Subcutaneous adipose tissue (tissue), 4 donors: ENCODE measurements at places on chromosomes 16 and 17. TPM values are rescaled to one million over a fixed set of nuclear protein-coding genes. Genes with fewer than 3 reads are reported as not detected.

Gene CD300E
- 1.1 TPM for total RNA-seq

Gene TMEM101
- 13.5 TPM for total RNA-seq

Gene HS3ST4
- not detected for total RNA-seq

Gene PLA2G10
- not detected for total RNA-seq

Gene HOXB3
- total RNA-seq: 5.1 TPM

Gene WNK4
- not detected for total RNA-seq

Gene SOST
- not detected for total RNA-seq

Gene ZNF750
- total RNA-seq: not detected

Gene SDR42E2
- not detected for total RNA-seq

Gene BCL6B
- 1.5 TPM for total RNA-seq

Gene CRHR1
- total RNA-seq: not detected

Gene SBK1
- 0.22 TPM for total RNA-seq

Gene WNT9B
- total RNA-seq: not detected

Gene TTYH2
- total RNA-seq: 14.4 TPM

Gene KRT28
- total RNA-seq: not detected

Gene CHST4
- not detected for total RNA-seq

Gene CMTM2
- not detected for total RNA-seq

Gene GABARAPL2
- 118 TPM for total RNA-seq

Gene SPNS3
- total RNA-seq: not detected

Gene NPIPB4
- 69.8 TPM for total RNA-seq

Gene LRRC36
- not detected for total RNA-seq

Gene GPRC5C
- total RNA-seq: 19.8 TPM

Gene HID1
- total RNA-seq: 3.3 TPM

Gene TEN1
- total RNA-seq: 25.2 TPM
